Natural killer cell treated with Interleukin-12 subunit alpha and Interleukin-12 subunit beta and Interleukin-15 and Interleukin-18, amount 100 ng/mL, for 72 hours (primary cell): ENCODE measurements at places on chromosomes 2 and 18. TPM values are rescaled to one million over a fixed set of nuclear protein-coding genes. Genes with fewer than 3 reads are reported as not detected.

GRCh38 chr2:55054106-55054875 is 4.0 kb upstream of the RTN4 start:
- DNase-seq: no peak

DNA sequence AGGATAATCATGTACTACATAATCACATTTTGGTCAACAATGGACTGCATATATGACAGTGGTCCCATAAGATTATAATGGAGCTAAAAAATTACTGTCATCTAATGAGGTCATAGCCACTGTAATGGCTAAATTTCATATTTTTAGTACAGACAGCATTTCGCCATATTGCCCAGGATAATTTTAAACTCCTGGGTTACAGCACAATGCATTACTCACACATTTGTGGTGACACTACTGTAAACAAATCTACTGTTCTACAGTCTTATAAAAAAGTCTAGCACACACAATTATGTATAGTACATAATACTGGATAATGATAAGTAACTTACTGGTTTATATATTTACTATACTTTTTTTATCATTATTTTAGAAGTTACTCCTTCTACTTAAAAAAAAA is 12.8 kb downstream of the EIF2AK2 start:
- DNase-seq: no peak

- no peak for DNase-seq
Observed at GRCh38 chr2:33029459-33029858, 82.7 kb downstream of the LTBP1 start.

GRCh38 chr2:45173513-45173912 is 164.3 kb upstream of the SIX2 start:
- no peak for DNase-seq

DNA sequence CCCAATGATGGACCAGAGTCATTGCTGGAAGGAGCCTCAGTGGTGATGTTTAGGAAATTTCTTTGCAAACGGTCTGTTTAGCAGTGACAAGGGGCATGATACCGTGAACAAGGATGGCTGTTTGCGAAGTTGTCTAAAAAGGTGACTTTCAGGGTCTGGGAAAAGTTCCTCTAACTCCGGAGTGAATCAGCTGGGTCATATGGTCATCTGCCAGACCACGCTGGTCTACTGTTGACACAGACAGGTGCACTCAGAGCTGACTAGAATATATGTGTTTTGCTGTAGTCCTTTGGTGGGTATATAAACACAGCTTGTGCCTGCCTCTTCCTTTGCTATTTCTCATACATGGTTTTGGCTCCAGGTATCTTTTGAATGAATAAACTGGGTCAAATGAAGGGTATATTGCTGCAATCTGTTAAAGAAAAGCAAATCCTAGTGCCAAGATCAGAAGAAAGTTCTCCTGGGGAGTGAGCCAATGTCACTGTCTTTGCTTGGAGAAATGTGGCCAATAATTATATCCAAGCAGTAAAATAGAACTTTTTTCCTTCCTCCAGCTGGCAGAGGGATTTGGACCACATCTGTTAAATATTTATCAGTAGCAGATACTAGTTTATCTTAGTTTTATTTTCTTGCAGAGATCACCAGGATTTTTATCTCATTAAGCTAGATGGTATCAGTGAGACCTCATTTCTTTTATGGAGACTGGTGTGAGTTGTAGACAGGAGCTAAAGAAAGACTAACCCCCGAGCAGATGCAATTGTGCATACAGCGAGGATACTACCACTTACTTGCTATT is 286.0 kb downstream of the TRIB2 start:
- no peak for DNase-seq

The LOXL3 gene
- 1.2 TPM for total RNA-seq

DNA sequence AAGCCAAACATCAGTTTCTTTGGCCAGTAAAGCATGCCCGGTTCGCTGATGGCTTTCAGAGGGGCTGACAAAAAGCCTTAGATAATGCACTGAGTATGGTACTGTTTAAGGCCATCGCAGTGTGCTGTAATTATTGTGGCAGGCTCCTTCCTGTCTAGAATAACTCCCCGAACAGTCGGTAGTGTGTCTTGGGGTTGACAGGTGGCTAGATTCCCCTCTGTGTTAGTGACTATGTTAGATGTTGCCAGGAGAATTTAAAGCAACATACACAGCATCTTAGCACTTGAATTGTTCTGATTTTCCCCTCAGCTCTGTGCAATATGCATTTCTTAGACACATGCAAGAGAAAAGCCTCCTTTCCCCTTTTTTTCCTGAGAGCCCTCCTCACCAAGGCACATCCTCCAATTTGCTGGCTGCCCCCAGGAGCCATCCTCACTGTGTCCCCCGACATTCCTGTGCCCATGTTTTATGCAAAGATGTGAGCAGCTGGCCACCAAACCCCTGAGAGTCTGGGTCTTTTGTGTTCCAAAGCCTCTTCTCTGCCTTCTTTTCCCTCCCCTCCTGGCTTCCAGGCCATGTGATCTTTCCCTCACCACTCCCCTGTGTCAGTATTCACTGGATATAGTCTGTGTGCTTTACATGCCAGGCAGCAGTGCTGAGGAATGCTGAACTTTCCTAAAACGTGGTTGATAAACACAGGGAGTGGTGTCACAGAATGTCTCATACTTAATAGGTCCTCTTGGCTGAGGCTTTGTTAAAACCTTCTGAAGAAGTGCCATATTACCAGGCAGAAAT is 331.5 kb downstream of the HRH4 start:
- no peak for DNase-seq
